ENCODE measurements at places on chromosomes 7 and 10. TPM values are rescaled to one million over a fixed set of nuclear protein-coding genes. Genes with fewer than 3 reads are reported as not detected.

- no peak for DNase-seq
Observed at GRCh38 chr7:148116195-148116594, 474.4 kb upstream of the C7orf33 start.

PKD2L1 gene
- total RNA-seq: 0.19 TPM

GPR37 gene
- total RNA-seq: 0.52 TPM

DNA sequence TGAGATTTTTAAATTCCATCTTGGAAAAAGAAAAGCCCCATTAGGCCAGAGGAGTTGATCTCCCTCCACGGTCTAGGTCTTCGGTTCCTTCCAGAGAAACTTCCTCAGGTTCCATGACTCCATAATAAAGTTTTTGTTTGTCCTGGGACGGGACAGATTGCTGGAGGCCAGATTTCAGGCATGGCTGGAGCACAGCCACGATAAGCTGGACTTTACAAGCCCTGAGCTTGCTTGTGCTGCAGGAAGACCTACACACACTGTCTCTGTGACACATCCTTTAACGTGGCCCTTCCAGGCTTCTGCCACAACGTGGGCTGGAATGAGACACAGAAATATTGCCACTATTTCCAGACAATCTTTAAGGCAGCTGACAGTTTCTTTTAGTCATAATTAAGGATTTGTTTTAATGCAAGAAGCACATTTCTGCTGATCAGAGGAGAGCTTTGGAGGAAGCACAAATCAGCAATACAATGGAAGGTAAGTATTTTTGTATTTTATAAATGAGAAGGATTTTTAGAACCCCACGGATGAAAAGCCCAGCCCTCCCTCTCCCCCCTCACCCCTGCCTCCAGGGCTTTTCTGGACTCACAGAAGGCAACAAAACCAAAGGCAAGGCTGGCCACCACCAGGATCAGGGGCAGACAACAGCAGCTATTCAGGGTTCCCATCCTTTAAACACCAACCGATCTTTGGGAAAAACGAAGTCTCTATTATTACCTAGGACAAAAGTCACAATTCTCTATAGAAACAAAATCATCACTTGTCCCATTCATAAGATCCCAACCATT is 6.5 kb downstream of the CTBP2 start:
- no peak for DNase-seq

GRCh38 chr7:46369933-46370654 is 449.0 kb upstream of the IGFBP3 start:
- no peak for DNase-seq

MOGAT3 gene
- total RNA-seq: not detected

DNA sequence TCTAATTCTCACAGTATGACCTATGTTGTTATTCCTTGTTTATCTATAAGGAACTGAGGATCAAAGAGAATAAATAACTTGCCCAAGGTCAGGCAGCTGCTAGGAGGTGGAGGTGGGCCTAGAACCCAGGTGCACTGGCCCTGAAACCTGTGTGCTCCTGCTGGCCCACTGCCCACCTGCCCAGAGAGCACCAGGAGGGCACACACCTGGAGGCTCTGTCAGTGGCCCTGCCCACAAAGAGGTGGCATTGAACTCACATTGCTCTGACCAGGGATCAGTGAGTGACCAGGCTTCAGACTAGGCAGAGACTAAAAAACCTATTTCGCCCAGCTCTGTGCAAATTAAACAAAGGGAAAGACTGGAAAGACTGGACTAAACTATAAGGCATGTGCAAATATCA is 210.6 kb downstream of the TNS3 start:
- DNase-seq: no peak

DNA sequence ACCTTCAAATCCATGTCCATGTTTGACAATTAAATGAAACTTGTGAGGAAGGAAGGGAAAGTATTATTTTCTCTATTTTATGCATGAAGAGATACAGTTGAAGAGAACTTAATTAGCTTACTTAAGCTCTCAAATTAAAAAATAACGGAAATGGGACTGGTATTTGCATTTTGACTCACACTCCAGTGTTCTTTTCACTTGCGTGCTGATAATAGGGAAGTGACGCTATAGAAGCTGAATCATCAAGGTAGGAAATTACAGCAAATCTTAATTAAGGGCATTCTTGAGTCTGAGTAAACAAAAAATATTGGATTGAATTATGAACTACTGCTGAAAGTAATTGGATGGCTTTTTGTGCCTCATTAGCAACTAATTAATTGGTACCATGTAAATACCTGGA is 44.0 kb upstream of the NPVF start:
- no peak for DNase-seq

- no peak for DNase-seq
Observed at GRCh38 chr10:84762754-84763394, 434.5 kb downstream of the CCSER2 start.

DNA sequence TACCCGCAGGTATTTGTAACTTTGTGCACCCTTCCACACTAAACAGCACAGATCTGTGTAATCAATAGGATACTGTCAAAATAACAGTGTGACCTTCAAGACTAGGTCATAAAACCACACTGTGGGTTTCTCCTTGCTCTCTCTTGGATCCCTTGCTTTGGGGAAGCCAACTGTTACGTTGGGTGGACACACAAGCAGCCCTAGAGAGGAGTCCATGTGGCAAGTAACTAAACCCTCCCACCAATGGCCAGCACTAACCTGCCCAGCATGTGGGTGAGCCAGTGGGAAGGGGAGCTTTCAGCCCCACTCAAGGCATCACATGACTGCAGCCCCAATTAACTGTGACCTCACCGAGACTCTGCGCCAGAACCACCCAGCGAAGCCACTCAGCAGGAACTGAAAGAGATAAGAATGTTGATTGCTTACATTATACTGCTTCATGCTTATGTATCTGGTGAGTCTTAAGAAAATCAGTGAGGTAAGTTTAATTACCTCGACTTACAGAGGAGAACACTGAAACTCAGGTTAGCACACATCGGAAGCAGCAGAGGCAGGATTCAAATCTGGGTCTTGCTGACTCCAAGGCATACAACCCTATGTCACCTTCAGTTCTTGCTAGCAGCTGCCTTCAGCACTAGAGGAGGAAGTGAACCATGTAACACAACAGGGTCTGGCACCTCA is 9.4 kb upstream of the ZC3HAV1 start:
- DNase-seq: no peak

SUN3 gene
- total RNA-seq: 1.1 TPM

NRP1 gene
- total RNA-seq: 15.8 TPM

DNA sequence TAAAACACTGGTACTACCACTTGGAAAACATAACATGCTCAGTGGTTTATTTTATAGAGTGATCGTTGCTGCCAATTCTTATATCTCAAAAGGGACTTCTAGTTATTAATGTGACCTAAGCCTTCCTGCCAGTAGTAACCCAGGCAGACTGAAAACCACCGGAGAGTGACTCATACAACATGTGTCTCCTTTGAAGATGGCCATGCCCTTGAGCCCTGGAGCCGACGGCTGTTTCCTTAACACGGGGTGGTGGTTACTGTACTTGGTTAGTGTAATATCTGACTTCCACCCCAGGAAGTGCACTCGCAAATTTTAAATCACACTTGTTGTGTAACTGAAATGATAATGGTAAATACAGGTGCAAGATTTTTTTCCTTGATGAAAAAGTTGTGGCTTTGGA is 30.5 kb downstream of the JAKMIP3 start:
- DNase-seq: no peak

PIK3CG gene
- total RNA-seq: 22.4 TPM

INHBA gene
- 0.14 TPM for total RNA-seq

DNA sequence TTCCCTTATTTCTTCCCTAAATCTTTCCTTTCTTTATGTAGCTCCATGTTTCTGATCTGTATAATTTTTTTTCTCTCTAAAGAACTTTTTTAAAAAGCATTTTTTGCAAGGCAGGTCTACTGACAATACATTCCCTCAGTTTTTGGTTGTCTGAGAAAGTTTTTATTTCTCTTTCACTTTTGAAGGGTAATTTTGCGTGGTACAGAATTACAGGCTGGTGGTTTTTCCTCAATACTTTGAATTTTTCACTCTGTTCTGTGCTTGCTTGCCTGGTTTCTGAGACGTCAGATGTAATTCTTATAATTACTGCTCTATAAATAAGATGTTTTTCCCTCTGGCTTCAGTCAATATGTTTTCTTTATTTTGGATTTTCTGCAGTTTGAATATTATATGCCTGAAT is 205.4 kb upstream of the VSTM2A start:
- DNase-seq: no peak

GGCT gene
- 43.4 TPM for total RNA-seq

ZNF716 gene
- not detected for total RNA-seq

- no peak for DNase-seq
Observed at GRCh38 chr7:110373416-110373815, 717.5 kb upstream of the LRRN3 start.

DNA sequence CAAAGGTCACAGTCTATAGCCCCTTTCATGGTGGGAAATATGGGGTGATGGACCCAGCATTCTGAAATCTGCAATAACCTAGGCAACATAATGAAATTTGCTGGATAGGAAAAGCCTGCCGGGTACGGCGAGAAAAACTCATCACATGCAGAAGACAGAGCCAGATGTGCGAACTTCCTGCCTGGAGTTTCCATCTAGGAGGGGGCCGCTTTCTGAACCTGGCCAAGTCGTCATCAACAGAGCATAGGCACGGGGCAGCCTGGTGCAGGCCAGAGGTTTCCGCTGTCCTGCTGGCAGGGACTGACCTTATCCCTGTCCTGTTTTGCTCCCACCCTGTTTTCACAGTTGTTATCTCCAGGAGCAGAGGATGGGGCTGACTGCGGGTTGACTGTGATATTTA is 27.4 kb downstream of the CCDC3 start:
- DNase-seq: no peak

Measured in thymus (tissue), 14 donors.